ENCODE measurements at places on chromosomes 13 and 19. TPM values are rescaled to one million over a fixed set of nuclear protein-coding genes. Genes with fewer than 3 reads are reported as not detected.
A peak's percentile ranks its signal among the peaks of the same experiment; 100 is the strongest.

- H3K27me3 ChIP-seq, result no peaks in the 10 kb centered on the region
- peak within 1 kb of the TSS; percentile 96 for H3K27ac ChIP-seq
- H3K4me3 ChIP-seq, result peak within 1 kb of the TSS; percentile 85
- H3K4me1 ChIP-seq, result peaks cover 55% of the 10 kb centered on the region
Measured at GRCh38 chr19:42242512-42243409, at the start of gene GSK3A. Gene GSK3A, minus strand, starts transcription at chr19:42242602. Its CDS starts 137 bp downstream, at chr19:42242465.

- H3K27ac ChIP-seq, result no peak overlapping the region
- peaks cover 54% of the 10 kb centered on the region for H3K4me1 ChIP-seq
- H3K27me3 ChIP-seq, result no peaks in the 10 kb centered on the region
- no peak overlapping the region for H3K4me3 ChIP-seq
- no peaks in the 10 kb centered on the region for H3K36me3 ChIP-seq
Measured at GRCh38 chr19:35117799-35118198, 2.2 kb downstream of the FXYD3 start.

DNA sequence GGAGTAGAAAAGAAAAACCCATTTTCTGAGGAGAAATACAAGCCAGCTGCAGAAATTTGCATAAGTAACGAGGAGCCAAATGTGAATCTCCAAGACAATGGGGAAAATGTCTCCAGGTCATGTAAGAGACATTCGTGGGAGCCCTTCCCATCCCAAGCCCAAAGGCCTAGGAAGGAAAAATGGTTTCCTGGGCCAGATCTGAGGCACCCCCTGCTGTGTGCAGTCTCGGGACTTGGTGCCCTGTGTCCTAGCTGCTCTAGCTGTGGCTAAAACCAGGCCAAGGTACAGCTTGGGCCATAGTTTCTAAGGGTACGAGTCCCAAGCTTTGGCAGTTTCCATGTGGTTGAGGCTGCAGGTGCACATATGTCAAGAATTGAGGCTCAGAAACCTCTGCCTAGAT, 444.9 kb downstream of the PCDH20 start:
- no peak overlapping the region for H3K27ac ChIP-seq
- H3K4me3 ChIP-seq, result no peak overlapping the region
- DNase-seq, result no peak
- H3K4me1 ChIP-seq, result no peaks in the 10 kb centered on the region

DNA sequence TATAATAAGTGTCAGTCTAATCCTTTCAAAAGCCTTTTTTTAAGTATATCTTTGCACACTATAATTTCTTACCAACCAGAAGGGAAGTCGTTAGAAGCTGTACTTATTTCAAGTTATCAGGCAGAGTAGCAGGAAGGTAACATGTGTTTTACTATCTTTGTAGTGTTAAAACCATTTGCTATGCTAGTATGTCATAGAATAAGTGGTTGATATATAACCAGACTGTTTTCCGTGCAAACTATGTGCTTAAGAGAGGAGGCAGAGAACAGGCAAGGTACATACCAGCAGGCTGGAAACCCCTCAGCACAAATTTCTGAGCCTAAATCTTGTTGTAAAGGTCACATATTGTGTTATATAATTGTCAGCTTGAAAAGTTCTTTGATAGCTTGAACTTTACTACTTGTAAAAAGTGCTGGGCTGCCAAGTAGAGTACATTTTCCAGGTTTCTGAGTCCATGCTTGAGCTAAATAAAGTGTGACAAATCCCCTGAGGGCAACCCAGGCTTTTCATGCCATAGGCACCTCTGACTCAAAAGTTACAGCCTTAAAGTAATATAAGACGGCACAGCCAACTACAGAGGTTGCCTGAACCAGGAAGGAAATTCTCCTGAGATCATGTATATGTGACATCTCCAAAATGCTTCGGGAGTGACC, 1297.4 kb downstream of the PCDH9 start:
- H3K27me3 ChIP-seq, result no peaks in the 10 kb centered on the region
- H3K4me3 ChIP-seq, result no peak overlapping the region
- H3K4me1 ChIP-seq, result no peaks in the 10 kb centered on the region
- no peak overlapping the region for H3K27ac ChIP-seq

- no peaks in the 10 kb centered on the region for H3K27me3 ChIP-seq
- H3K27ac ChIP-seq, result no peak overlapping the region
- H3K4me3 ChIP-seq, result no peak overlapping the region
- no peak for DNase-seq
- H3K36me3 ChIP-seq, result peaks cover 5% of the 10 kb centered on the region
Measured at GRCh38 chr13:33245505-33246158, 39.9 kb downstream of the STARD13 start.

DNA sequence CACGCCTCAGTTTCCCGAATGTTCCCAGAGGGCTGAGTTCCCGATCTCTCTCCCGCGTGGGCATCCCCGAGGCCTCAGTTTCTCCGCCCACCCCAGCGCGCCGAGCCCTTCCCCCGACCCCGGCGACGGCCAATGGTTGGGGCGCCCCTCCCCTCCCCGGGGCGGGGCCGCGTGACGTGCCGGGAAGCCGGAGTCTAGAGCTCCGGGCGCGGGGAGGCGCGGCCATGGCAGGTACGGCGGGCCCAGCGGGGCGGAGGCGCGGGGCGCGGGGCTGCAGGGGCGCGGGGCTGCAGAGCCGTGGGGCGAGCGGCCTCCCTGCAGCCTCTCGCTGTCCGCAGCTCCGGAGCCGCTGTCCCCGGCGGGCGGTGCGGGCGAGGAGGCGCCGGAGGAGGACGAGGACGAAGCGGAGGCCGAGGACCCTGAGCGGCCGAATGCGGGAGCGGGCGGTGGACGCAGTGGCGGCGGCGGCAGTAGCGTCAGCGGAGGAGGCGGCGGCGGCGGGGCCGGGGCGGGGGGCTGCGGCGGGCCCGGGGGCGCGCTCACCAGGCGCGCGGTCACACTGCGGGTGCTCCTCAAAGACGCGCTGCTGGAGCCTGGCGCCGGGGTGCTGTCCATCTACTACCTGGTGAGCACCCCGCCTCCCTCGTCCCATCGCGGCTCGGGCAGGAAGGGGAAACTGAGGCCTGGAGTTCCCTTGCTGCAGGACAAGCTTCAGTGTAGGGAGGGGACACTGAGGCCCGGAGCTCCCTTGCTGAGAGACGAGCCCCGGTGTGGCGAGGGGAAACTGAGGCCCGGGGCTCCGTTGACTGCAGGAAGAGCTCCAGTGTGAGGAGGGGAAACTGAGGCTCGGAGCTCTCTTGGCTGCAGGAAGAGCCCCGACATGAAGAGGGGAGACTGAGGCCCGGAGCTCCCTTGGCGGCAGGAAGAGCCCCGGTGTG, at the start of gene MPND:
MPND (plus strand) TSS at position 193 of the 938 bp plus-strand sequence; CDS start at position 225, 32 bp downstream.
- peaks cover 20% of the 10 kb centered on the region for H3K36me3 ChIP-seq
- peaks cover 31% of the 10 kb centered on the region for H3K4me1 ChIP-seq
- peak within 1 kb of the TSS; percentile 89 for H3K4me3 ChIP-seq
- no peaks in the 10 kb centered on the region for H3K27me3 ChIP-seq
- peak within 1 kb of the TSS; percentile 99 for H3K27ac ChIP-seq
- DNase-seq, result peak; percentile 97

- no peaks in the 10 kb centered on the region for H3K27me3 ChIP-seq
- H3K4me3 ChIP-seq, result no peak overlapping the region
- no peak for DNase-seq
- H3K27ac ChIP-seq, result no peak overlapping the region
Measured at GRCh38 chr19:44346556-44346955, 9.9 kb downstream of the ZNF112 start.

DNA sequence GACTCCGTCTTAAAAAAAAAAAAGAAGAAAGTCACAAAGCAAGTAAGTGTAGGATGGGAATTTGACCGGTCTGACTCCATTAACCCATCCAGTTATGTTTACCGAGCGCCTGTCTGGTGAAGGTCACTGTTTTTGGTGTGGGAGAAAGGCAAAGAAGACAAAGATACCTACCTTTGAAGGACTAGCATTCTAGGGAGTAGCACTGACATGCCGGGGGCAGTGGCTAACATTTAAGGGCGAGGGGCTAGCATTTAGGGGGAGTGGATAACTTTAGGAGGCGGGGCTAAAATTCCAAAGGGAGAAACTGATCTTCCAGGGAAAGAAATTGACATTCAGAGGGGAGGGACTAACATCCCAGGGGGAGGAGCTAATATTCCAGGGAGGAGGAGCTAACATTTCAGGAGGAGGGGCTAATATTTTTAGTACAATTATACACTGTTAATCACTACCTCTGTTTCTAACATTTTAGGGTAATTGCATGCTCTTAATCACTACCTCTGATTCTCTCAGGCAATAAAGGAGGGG, 8.7 kb downstream of the GPR32 start:
- H3K4me3 ChIP-seq, result no peak overlapping the region
- H3K27ac ChIP-seq, result no peak overlapping the region
- no peaks in the 10 kb centered on the region for H3K36me3 ChIP-seq
- H3K4me1 ChIP-seq, result peaks cover 14% of the 10 kb centered on the region

GRCh38 chr13:76425935-76426334, 460.3 kb downstream of the KCTD12 start:
- H3K27me3 ChIP-seq, result no peaks in the 10 kb centered on the region
- DNase-seq, result no peak
- no peak overlapping the region for H3K4me3 ChIP-seq
- H3K36me3 ChIP-seq, result no peaks in the 10 kb centered on the region

DNA sequence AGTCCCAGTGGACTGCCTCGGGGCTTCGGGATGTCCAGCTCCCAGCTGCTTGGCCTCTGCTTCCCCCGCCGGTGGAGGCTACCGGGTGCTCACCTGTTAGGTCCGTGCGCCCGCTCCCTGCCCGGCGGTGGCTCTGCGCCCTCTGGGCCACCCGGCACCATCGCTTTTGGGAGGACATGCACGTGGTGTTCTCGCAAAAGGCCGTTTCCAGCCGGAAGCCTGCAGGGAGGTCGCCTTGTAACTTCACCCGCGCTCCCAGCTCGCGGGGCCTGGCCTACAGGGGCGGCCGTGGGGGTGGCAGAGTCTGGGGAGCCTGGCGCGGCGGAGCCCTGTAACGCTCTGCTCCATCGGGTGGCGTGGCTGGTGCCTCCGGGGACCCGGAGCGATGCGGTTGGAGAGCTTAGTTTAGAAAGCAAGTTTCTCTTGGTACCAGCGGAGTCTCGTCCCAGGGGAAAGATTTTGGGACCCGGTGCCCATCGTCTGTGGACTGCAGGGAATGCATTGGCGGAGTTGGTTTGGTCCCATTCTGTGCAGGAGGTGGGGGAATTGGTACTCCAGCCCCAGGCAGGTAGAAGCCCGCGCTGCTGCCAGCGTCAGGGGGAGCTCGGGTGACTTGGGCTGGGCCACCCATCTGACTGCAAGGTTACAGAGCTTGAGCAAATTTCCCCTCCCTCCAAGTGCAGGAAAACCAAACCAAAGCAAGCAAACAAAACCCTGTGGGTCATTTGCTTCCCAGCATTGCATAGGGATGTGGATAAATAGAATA, 673 bp downstream of the SPATA13 start:
- H3K4me3 ChIP-seq, result peak overlapping the region; percentile 92
- no peaks in the 10 kb centered on the region for H3K27me3 ChIP-seq
- H3K36me3 ChIP-seq, result peaks cover 8% of the 10 kb centered on the region
- DNase-seq, result peak; percentile 58
- peaks cover 48% of the 10 kb centered on the region for H3K4me1 ChIP-seq

DNA sequence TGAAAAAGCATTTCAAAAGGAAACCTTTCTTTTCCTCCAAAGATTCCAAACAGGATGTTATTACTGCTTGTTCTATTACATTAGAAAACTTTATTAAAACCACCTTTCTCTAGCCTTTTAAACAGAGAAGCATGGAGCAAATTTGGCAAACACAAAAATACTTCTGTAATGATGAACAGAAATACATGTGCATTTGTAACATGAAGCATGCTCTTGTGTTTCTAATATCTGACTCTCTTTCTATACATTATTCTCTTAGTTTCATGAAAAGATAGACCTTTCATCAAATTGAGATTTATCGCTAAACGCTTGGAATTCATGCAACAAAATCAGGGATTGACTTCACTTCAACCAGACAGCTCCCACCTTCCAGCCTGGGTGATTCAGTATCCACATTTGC, 152.8 kb upstream of the IRS2 start:
- H3K4me3 ChIP-seq, result no peak overlapping the region
- H3K36me3 ChIP-seq, result no peaks in the 10 kb centered on the region
- H3K4me1 ChIP-seq, result no peaks in the 10 kb centered on the region
- H3K27me3 ChIP-seq, result no peaks in the 10 kb centered on the region
- no peak for DNase-seq

- H3K27ac ChIP-seq, result peak overlapping the region; percentile 98
- H3K4me3 ChIP-seq, result peak overlapping the region; percentile 94
- DNase-seq, result no peak
- no peaks in the 10 kb centered on the region for H3K36me3 ChIP-seq
- no peaks in the 10 kb centered on the region for H3K27me3 ChIP-seq
Measured at GRCh38 chr13:33284916-33285315, 639 bp downstream of the STARD13 start.

Gene ZNF552
- 11.6 TPM for polyA plus RNA-seq

GRCh38 chr13:30314562-30314961, 7.2 kb upstream of the KATNAL1 start:
- H3K4me1 ChIP-seq, result peaks cover under 1% of the 10 kb centered on the region
- no peak for DNase-seq
- H3K27ac ChIP-seq, result no peak overlapping the region
- H3K4me3 ChIP-seq, result no peak overlapping the region
- H3K27me3 ChIP-seq, result no peaks in the 10 kb centered on the region
- no peaks in the 10 kb centered on the region for H3K36me3 ChIP-seq

Gene GRIN3B
- 1.3 TPM for polyA plus RNA-seq

DNA sequence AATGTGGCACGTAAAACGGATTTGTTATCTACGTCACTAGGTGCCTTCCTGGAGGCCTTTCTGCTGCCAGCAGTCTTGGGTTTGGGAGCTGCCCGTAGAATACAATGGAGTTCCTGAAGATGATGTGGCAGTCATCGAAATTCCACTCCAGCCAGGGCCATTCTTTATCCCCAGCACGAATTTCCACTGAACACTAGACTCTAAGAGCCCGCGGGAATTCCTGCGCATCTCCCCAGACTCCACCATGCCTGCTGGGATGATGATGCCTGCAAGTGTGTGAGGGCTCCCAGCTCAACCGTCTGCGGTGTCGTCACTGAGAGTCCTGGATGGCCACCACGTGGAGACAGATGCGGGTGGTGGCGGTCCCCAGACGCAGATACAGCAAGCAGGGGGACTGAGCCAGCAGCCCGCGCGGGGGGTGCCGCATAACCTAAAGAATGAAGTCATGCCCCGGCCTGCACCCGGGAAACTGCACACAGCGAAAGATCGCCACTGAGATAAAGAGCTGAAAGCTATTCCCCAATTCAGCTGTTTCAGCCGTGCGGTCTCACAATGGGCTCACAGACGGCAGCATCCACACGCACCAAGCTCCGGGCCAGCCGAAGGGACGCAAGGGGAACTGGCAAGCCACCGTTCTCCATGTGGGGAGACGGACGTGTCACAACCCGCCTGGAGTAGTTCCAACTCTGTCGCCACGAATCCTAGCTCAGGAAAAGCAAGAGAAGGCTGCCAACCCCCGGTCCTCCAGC, 41.1 kb downstream of the COL4A1 start:
- H3K27me3 ChIP-seq, result no peaks in the 10 kb centered on the region
- H3K4me3 ChIP-seq, result no peak overlapping the region
- H3K36me3 ChIP-seq, result no peaks in the 10 kb centered on the region
- H3K27ac ChIP-seq, result no peak overlapping the region
- no peak for DNase-seq

Measured in spinal cord (tissue), 10 donors.